Left hindlimb (tissue), 1 donor: ENCODE measurements at places on chromosomes 7 and 10.

DNA sequence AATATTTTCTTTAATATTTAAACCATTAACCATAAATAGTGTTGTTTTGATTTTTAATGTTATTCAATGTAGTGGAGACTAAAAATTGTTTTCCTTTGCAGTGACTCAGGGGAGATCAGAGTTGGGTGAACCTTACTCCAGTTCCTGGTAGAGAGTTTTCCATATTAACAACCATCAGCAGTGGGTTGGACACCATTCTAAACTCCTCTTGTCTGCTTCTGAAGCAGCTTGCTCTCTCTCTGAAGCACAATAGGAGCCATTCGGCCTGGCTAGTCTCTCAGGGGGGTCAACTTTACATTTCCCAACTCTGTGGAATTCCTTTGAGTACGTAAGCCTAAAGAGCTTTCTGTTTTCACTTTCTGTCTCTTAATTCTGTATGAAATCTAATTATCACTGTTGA lies 9.4 kb upstream of the NRG3 start:
- DNase-seq: no peak

- DNase-seq: no peak
These were observed 108.6 kb downstream of the CACNA2D1 start for GRCh38 chr7:82335001-82335400.

- no peak for DNase-seq
These were observed 26.4 kb downstream of the MBL2 start for GRCh38 chr10:52746169-52746568.

- DNase-seq: no peak
These were observed 7.8 kb downstream of the GARIN1A start for GRCh38 chr7:128679920-128680319.

GRCh38 chr10:112767156-112767555 lies 182.9 kb upstream of the TCF7L2 start:
- no peak for DNase-seq
